SJSA1 (cell line): ENCODE measurements at places on chromosomes 5 and 9. TPM values are rescaled to one million over a fixed set of nuclear protein-coding genes. Genes with fewer than 3 reads are reported as not detected.

DNA sequence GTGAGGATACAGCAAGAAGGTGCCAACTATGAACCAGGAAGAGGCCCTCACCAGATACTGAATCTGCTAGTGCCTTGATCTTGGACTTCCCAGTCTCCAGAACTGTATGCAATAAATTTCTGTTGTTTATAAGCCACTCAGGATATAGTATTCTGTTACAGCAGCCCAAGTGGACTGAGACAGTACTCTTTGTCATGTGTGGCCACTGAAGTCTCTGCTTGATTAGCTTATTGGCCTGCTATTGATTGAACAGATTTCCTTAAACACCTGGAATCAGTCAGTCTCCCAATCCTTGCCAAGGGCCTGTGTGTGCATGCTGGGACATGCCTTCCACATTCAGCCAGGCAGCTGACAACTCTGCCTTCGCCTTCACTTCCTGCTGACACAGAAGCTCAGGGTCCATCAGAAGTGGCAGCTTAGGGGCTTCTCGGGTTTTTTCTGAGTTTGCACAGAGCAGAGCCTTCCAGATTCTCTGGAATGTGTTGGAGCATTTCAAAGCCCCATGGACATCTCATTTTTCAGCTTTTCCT lies 13.7 kb upstream of the ROR2 start:
- DNase-seq, result no peak

DNA sequence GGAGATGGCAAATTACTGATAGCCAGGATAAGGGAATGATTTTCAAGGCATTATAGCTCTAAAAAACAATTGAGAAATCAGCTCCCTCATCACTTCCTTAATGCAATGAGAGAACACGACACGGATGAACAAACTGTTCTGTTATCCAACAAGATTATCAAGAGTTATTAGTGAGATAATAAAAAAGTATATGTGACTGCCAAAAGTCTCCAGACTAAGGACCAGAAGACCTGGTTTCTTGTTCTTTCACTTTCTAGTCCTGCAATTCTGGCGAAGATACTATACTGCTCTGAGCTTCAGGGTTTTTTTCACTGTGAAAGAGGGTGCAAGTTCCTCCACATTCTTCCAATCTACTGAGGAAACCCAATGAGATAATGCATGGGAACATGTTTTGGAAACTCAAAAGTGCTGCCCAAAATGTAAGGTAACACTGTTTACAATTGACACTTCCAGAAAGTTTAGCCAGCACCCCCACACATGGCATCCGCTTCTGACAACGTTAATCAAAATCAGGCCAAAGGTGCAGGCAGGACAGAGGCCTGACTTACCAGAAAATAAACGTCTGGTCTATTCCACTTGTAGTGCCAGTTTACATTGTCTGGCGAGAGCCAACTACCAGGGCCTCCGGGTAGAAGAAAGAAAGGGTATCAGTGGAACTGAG lies 254.2 kb downstream of the DOCK8 start:
- DNase-seq, result no peak

- no peak for DNase-seq
These were observed 100.9 kb downstream of the ST8SIA4 start for GRCh38 chr5:100802208-100802607.

- DNase-seq, result peak; percentile 55
These were observed 111.2 kb upstream of the IL12B start for GRCh38 chr5:159441441-159441840.

- no peak for DNase-seq
These were observed 6.7 kb downstream of the NCBP1 start for GRCh38 chr9:97640325-97640724.

GRCh38 chr5:79512049-79512448 lies 1.9 kb downstream of the HOMER1 start:
- no peak for DNase-seq

DNA sequence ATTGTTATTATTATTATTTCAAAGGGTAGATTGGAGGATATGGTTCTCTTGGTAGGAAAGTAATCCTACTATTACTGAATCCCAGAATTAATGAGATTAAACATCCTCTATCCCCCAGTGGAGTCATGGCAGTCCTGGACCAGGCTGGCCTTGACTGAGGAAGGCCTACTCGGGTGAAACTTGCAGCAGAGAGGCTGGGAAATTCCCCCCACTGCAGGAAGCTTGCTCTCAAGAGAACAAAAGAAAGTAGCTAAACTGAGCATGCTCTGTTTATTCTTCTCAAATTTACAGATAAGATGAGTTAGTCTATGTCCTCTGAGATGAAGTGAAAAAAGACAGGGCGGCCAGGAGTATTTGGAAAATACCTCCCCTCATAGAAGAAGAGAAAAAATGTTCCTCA lies 233.9 kb upstream of the RPS23 start:
- no peak for DNase-seq

- DNase-seq, result no peak
These were observed 19.5 kb upstream of the PPARGC1B start for GRCh38 chr5:149710575-149710974.

DNA sequence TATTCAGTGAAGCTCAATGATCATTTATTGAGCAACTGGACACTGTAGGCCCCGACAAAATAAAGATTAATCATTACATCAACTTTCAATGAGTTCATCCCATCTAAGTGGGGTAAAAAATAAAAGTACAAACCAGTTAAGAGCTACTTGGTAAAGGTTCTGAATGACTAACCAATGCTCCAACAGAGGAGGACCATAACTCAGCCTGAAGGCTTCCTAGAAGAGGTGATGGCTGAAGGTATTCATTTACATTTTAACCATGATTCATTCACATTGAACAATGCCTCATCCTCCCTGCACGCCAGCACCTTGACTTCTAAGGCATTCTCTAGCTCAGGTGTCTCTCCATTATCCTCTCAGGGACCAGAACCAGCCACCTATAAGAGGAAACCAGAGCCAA lies 201.4 kb downstream of the ZNF462 start:
- DNase-seq, result no peak

DNA sequence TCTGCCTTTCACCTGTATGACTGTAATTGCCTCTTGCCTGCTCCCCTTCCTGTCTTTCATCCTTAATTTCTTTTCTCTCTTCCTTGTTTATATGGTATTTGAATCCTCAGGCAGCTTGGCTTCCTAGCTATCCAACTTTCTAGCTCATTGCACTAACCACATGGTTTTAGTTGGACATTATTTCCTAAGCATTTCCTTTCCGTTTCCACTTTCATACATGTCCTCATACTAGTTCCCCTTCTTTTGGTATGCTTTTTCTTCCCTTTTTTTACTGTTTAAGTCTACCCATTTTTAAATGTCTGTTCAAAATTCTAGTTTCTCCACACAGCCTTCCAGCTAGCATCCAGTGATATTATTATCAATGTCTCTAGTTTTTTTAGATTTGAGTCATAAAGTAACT lies 6.6 kb downstream of the CWC27 start:
- DNase-seq, result no peak

GRCh38 chr9:131721076-131721475 lies 18.8 kb downstream of the RAPGEF1 start:
- no peak for DNase-seq

DNA sequence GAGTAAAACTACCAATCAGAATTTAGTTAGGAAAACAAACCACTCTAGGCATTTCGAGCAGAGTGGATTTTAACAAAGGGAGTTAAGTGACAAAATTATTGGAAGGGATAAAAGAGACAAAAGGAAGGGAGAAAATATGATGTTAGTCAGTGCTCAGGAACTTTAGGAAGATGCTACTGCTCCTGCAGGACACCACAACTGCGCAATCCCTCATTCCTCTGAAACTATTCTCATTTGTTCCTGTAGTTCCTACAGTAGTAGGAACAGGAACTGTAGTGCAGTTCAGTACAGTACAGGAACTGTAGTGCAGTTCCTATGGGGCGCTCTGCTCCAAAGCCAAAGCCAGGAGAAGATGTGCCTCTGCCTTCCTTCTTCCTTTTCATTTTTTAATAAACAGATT lies 29.9 kb upstream of the MEGF10 start:
- DNase-seq, result no peak

GRCh38 chr5:95878417-95879323 lies 56.1 kb upstream of the GLRX start:
- DNase-seq, result no peak

DNA sequence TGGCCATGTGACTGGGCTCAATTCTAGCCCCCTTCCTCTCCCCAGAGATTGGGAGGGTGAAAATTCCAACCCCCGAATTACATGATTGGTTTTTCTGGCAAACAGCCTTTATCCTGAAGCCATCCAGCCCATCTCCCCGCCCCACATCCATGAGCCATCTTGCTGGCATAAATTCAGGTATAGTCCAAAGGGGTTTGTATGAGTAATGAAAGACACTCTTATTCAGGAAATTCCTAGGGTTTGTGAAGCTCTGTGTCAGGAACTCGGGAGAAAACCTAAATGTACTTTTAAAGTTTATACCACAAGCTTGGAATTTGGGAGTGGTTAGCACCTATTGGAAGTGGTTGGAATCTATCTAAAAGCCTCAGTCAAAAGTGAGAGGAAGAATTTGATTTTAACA lies 80.6 kb upstream of the SIMC1 start:
- DNase-seq, result no peak

DNA sequence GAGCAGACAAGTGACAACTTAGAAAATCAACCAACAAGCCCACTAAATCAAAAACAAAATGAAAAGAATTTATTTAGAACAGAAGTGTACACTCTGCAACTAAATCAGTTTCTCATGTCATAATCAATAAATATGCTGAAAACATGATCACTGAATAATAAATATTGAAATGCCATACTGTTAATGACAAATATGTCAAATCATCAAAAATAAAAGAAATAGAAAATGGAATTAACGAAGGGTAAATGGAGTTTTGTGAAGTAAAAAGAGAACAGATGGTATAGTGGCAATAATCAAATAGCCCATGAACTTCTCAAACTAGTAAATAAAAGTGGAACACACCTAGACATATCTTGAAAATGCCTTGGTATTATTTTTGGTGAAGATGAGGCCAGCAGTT lies 744.9 kb downstream of the TAF11L14 start:
- no peak for DNase-seq

DNA sequence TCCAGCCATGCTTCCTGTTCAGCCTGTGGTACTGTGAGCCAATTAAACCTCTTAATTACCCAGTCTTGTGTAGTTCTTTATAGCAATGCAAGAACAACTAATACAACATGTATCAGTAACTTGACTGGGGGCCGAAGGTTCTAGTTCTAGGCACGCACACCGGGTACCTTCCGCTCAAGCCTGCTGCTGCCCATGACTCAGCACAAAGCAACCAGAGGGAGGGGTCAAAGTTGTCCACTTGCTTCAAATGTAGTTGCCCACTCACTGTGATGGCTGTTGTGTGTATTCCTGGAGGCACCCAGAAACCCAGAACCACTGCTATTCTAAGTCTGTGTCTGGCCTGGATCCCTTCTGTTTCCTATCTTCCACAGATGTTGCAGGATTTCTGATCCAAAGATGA lies 222.6 kb downstream of the FRMD3 start:
- DNase-seq, result no peak

- DNase-seq, result no peak
These were observed 174.7 kb upstream of the PRDM9 start for GRCh38 chr5:23332650-23333251.

DNA sequence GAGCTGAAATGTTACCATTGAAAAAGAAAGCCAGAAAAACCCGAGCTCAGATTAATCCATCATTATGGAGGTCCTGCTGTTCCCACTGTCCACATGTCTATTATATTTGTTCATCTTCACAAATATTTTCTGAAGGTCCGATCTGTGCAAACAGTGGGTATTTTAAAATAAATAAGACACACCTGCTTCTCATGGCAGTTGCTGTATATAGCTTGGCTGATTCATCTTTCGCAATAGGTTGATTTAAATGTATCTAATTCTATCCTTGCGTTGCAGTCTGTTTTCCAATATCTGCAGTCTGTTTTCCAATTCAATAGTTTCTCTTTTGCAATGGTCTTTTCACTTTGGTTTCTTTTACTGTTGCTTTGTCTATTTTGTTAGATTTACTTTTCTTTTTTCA lies 87.4 kb upstream of the PCA3 start:
- no peak for DNase-seq

- no peak for DNase-seq
These were observed 480.6 kb upstream of the DAB2 start for GRCh38 chr5:39905356-39905755.

- DNase-seq, result peak; percentile 84
These were observed 4.7 kb downstream of the C5orf46 start for GRCh38 chr5:147901599-147902039.

DNA sequence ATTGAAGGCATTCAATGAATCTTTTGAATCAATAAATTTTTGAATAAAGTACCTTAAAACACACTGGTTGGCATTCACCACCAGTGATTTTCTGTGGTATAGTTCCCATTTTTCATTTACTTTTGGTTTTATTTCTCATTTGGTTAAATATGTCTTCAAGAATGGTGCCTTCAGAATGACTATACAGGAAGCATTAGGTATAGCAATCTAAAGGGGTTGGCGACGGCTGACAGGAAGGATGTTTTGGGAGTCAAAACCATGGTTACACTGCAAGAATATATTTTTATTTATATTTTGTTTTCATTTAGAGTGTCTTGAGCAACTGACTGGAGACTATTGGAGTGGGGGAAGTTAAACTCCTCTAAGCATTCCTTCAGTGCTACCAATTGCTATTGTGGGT lies 235.7 kb downstream of the HTR1A start:
- no peak for DNase-seq

- DNase-seq, result no peak
These were observed 56.1 kb downstream of the MTREX start for GRCh38 chr5:55363856-55364255.

- no peak for DNase-seq
These were observed 70.8 kb downstream of the RAB24 start for GRCh38 chr5:177232761-177233160.

DNA sequence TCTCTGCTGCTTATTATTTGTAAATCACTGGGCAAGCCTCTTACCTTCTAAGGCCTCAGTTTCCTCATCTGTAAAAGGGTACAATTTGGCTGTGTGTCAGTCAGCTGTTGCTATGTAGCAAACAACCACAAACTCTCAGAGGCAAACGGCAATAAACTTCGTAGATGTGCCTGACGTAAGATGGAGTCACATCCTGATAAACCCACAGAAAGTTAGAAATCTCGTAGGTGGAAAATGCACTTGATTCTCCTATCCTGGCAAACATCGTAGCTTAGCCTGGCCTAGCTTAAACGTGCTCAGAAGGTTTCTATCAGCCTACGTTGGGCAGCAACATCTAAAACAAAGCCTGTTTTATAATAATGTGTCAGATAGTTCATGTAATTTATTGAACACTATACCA lies 35.0 kb upstream of the UNC5A start:
- DNase-seq, result no peak

GRCh38 chr9:37271679-37272078 lies 150.8 kb upstream of the GRHPR start:
- DNase-seq, result peak; percentile 37

NME5 gene
- not detected in 2 replicates for total RNA-seq

ECM2 gene
- 2.2 and 4.9 TPM in 2 replicates for total RNA-seq

NIM1K gene
- 0.03 and 0.18 TPM in 2 replicates for total RNA-seq

PCDHGA2 gene
- 1.2 and 2.1 TPM in 2 replicates for total RNA-seq

LCN9 gene
- not detected in 2 replicates for total RNA-seq

GABRA1 gene
- not detected in 2 replicates for total RNA-seq

SLC25A46 gene
- 93.7 and 117 TPM in 2 replicates for total RNA-seq

SLCO4C1 gene
- not detected in 2 replicates for total RNA-seq
